ENCODE measurements at places on chromosomes 12 and 14.

DNA sequence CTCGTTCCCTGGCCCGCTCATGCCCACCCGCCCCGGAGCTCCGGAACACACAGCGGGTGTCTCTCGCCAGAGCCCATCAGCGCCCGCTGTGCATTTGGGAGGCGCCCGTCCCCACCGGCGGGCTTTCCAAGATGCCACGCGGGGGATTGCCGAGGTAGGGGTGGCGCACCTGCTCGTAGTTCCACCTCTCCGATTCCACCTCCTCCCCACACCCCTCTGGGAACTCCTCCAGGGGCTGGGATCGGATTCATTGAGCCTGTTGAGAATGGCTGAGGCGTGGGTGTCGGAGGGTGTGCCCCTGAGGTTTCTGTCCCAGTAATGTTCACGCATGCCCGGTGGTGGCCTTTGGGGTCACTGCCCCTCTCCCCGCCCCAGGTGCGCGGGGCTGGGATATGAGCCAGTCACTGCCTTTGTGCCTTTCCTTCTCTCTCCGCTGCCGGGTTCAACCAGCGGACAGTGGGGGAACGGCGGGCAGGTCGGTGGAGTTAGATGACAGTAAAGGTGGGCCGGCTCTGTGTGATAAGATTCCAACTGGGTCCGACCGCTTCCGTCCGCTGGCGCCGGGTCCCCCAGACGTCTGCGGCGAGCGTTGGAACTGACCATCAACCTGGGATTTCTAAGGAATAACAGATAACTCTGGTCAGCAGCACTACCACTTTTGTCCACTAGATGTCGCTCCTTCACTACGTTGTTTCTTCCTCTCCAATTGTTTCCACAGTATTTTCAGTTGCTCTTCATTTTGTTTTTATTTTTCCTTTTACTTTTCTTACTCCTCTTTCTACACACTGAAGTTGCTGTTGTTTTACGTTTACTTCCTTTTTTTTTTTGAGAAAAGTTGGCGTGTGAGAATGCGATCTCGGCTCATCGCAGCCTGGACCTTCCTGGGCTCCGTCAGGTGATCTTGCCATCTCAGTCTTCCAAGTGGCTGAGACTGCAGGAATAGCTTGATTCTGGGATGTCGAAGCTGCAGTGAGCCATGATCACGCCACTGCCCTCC lies 178.1 kb upstream of the ALG10B start:
- peak; percentile 41 for DNase-seq

DNA sequence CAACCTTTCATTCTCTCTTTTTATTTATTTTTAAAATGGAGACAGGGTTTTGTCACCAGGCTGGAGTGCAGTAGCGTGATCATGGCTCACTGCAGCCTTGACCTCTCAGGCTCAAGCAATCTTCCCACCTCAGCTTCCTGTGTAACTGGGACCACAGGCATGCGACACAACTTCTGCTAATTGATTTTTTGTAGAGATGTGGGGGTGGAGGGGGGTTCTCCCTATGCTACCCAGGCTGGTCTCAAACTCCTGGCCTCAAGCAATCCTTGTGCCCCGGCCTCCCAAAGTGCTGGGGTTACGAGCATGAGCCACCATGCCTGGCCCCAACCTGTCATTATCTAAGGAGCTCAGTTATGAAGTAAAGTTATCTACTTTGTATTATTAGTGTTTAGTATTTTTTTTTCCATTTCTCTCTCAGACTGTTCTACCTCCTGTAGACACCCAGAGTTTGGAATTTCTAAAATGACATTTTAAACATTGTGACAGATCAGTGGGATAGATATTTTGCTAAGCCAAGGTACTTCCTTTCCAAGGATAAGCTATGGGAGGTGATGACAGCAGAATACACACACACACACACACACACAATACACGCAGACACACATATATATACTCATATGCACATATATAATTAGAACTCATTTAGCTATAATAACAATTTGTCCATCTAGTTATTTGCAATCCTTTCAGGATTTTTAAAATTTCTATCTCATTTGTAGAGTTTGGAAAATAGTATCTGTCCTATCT lies 2.1 kb upstream of the USP44 start:
- DNase-seq: no peak

DNA sequence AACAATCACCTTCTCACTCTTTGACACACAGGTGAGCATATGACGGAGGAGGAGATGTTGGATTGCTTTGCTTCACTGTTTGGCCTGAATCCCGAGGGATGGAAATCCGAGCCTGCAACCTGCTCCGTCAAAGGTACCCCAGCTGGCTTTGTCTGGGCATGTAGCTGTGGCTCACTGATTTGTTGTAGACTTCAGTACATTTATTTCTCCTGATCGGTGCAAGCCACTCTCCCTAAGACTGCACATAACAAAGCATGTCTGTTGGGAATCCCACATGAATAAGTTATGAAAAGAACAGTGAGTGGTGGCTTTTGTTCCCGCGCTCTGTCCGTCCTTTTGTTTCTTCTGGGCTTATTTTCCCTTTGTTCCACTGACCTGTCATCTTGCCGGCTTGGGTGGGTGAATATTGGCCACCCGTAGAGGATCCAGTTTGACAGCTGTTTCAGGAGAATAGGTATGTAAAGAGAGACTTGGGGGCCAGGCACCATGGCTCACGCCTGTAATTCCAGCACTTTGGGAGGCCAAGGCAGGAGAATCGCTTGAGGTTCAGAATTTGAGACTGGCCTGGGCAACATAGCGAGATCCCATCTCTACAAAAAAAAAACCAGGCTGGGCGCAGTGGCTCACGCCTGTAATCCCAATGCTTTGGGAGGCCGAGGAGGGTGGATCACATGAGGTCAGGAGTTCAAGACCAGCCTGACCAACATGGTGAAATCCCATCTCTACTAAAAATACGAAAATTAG lies 20.0 kb upstream of the BCL7A start:
- DNase-seq: no peak

DNA sequence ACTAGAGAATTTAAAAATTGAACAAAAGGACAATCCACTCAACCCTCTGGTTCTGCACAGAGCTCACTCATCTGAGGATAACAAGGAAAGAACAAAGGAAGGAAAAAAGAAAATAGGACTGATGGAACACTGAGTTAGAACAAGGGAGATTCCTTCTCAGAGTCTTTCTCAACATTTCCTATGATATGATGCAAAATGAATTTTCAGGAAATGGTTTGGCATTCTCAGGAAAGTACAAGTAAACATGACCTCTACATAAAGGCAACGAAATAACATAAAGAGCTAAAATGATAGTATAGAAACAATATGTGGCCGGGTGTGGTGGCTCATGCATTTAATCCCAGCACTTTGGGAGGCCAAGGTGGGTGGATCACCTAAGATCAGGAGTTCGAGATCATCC lies 135.8 kb downstream of the ITPR2 start:
- no peak for DNase-seq

- DNase-seq: no peak
Measured at GRCh38 chr12:18221726-18222125, 39.6 kb upstream of the PIK3C2G start.

- DNase-seq: no peak
Measured at GRCh38 chr14:78135450-78135891, 34.7 kb upstream of the NRXN3 start.

GRCh38 chr12:115206801-115207200 lies 522.8 kb upstream of the TBX3 start:
- DNase-seq: no peak

DNA sequence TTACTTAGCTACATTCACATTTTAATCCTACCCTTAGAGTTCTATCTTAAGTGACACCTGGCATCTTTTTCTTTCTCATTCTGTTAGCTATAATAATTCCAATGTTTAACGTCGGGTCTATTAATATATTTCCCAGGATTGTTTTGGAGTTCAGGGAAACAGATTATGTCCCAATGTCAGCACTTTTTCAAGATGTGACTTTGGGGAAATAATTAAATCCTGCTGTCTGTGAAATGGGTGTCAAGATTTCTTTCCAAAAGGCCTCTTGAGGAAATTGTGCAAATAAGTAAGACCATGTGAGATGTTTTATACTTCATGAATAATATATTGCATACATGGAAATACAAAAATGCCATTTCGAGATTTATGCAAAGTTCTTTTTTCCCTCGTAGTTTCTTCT lies 887.6 kb upstream of the SEL1L start:
- DNase-seq: no peak

- no peak for DNase-seq
Measured at GRCh38 chr14:61145034-61145902, 135.9 kb downstream of the TMEM30B start.

GRCh38 chr14:72332871-72333270 lies 400.6 kb downstream of the RGS6 start:
- no peak for DNase-seq

GRCh38 chr12:3558854-3559253 lies 67.9 kb downstream of the PRMT8 start:
- DNase-seq: no peak

GRCh38 chr14:54667026-54667744 lies 100.3 kb downstream of the SAMD4A start:
- no peak for DNase-seq

- no peak for DNase-seq
Measured at GRCh38 chr12:77031745-77032144, 33.6 kb downstream of the E2F7 start.

- DNase-seq: no peak
Measured at GRCh38 chr14:102779574-102780315, 2.5 kb downstream of the TRAF3 start.

- DNase-seq: no peak
Measured at GRCh38 chr12:117521867-117522266, 160.4 kb upstream of the NOS1 start.

DNA sequence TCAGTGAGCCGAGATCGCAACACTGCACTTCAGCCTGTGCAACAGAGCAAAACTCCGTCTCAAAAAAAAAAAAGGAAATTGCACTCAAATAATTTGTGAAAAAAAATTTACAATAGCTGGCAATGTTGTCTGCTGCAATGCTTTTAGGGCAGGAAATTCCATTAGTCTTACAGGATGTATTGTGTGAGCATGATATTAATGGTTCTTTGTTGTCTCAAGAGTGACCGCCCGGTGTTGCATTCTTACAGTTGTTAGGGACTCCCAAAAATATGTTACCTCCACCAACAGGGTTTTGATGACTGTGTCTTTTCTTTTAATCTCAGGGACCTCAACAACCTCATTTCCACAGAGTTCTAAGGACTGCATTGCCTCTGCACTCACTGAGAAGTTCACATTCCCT lies 44.8 kb downstream of the PZP start:
- DNase-seq: no peak

GRCh38 chr12:24479131-24479530 lies 469.8 kb downstream of the BCAT1 start:
- no peak for DNase-seq

- DNase-seq: no peak
Measured at GRCh38 chr14:35701531-35701930, 107.6 kb downstream of the RALGAPA1 start.

DNA sequence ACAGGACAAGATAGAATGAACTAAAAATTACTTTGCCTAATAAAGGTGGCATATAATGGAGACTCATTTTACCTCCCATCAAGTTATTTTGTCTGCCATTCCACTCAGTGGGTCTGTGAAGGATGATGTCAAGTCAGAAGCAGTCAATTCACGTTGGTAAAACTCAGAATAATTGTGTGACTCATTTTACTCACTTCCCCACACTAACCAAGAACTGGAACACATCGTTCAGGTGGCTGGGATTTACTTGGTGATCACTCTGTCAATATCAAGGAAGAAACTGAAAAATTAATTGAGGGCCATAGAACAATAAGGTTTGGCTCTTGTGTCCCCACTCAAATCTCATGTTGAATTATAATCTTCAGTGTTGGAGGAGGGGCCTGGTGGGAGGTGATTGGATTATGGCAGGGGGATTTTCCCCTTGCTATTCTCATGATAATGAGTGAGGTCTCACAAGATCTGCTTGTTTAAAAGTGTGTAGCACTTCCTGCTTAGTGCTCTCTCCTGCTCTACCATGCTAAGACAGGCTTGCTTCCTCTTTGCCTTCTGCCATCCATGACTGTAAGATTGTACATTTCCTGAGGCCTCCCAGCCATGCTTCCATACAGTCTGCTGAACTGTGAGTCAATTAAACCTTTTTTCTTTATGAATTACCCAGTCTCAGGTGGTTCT lies 35.7 kb upstream of the GTF2A1 start:
- DNase-seq: no peak

- DNase-seq: no peak
Measured at GRCh38 chr14:65348137-65348536, 64.4 kb upstream of the FUT8 start.

GRCh38 chr12:57244312-57244696 lies 6.7 kb downstream of the STAC3 start:
- DNase-seq: no peak

- peak; percentile 33 for DNase-seq
Measured at GRCh38 chr12:24778486-24779304, 170.2 kb downstream of the BCAT1 start.

DNA sequence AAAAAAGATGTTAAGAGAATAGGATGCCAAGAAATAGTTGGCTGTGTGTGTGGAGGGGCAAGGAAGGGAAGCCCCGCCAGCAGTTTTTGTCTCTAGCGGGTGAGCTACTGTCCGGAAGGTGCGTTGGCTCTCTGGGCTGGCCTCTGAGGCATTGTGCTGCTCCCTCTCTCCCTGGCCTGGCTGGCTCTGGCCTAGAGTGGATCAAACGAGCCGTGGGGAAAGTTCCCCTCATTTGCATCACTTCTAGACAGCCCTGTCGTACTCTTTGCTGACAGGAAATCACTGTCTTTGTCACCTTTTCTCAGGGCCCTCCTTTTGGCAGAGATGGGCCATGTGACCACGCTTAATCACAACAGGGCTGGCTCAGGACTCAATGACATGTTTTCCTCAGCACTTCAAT lies 236.1 kb upstream of the NPAS3 start:
- DNase-seq: no peak

GRCh38 chr12:122090759-122091515 lies 12.4 kb downstream of the MLXIP start:
- no peak for DNase-seq

GRCh38 chr12:109580272-109580671 lies 6.7 kb downstream of the MVK start:
- no peak for DNase-seq

DNA sequence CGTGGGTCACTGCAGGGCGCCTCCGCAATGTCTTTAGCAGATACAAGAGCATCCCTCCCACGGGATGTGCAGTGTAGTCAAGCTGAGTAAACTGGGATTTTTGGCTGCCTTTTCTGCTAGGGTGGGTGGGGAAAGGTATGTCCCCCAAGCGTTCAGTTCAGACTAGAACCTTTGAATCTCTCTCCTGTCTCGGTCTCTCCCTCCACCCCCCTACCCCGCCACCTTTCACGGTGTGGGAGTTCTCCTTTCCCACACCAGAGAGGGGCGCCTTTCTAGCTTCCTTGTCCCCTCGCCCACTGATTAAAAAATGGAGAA lies 525 bp upstream of the FAR2 start:
- no peak for DNase-seq

GRCh38 chr12:52148464-52149181 lies 43.2 kb downstream of the KRT80 start:
- no peak for DNase-seq

DNA sequence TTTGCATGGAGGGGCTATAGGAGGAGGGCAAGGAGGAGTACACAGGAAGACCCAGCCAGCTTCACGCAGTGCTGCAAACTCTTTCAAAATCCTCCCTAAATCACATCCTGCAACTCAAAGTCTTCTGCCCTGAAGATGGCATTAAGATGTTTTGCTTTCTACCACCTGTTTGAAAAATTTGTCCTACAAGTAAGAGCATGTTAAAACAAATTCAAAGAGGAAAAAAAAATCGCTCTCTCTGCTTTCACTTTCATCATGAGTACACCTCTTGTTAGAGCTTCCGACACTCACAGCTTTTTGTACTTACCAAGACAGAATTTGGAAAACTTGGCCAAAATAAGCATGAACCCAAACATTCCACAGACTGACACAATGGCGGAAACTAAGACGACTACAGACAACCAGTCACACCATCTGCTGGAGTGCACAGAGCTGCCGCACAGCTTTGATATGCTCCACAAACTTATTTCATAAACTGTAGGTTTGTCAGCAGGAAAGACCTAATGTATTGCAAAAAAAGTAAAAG lies 21.3 kb downstream of the GCH1 start:
- no peak for DNase-seq

Data from right renal pelvis (tissue), 4 donors.